ENCODE measurements at places on chromosomes 4 and X. TPM values are rescaled to one million over a fixed set of nuclear protein-coding genes. Genes with fewer than 3 reads are reported as not detected.

DNA sequence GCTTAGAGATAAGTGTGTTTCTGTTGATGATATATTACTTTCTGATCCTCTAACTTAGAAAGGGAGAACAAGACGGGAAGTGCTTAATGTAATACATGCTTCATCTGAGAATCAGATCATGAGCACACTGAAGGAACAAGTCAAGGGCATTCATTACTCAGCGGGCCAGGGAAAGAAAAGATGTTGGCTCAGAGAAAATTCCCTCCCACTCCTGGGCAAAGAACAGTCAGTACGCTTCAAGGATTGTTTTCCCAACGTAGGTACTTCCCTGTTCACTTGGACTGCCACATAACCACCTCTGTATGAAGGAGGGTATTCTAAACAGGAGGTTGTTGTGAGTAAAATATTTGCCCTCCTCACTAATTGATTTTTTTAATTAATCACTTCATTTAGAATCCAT is 374.5 kb upstream of the FMR1 start:
- no peak for DNase-seq

ZFP42 gene
- not detected for total RNA-seq

PRKG2 gene
- not detected for total RNA-seq

FGD1 gene
- total RNA-seq: 0.32 TPM

DNA sequence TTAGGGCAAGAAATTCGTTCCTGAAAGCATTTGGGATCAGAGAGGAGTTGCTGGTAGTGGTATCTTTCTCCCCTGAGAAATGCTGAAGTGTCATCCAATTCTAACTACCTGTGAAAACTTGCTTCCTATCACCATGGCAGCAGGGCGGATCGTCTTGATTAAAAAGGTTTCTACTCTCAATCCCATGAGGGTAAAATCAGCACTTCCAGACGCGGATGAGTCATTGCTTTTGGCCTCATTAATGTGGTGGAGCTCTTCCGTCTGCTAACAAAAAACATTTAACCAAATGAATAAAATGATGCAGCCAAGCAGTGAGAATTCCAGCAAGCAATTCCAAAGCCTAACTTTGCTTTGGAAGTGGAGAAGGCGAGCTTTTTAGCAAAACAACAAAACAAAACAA is 325.6 kb downstream of the CAMK2D start:
- DNase-seq: no peak

DNA sequence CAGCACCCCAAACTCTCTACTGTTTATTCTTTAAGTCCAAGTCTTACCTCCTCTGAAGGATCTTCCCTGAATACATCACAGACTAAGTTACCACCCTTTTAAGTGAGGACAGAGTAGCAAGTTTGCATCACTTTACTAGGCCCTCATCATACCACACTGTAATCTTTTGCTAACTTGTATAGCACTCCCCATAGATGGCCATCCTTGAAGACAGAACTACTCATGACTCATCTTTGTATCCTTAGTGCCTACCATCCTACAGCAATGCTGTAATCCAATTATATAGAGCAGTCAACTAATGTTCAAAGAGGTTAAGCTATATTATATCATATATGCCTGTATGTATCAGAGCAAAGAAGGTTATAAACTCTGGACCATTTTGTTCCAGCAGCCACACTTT is 101.4 kb downstream of the ADAMTS3 start:
- DNase-seq: no peak

GRCh38 chr4:3686753-3687152 is 79.4 kb upstream of the ADRA2C start:
- DNase-seq: no peak

USP38 gene
- 31.2 TPM for total RNA-seq

DNA sequence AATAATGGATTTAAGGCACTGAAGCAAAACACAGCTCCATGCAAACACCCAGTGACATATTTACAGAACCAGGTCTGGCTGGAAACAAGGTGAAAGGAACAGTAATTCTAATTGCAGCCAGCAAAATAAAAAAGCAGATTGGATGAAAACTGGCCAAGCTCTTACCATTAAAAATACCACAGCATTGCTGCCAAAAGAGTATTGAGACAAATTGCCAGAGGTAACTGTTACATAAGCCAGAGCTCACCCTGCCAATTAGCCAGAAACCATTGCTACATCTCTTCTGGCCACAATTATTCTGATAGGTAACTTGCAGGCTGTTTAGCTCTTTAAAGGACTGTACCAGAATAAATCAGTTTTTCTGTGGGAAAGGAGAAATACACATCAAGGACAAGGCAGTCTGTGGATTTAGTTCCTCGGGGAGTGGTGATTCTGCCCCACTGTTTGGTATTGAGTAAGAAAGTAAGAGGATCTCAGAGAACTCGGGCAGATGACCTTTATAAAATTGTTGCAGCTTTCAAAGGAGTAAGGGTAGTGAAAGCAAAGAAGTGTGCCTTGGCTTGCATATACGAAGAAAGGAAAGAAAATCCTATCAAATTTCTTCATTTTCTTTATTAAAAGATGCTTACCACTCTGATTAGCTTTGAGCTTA is 369.5 kb downstream of the PPP3CA start:
- DNase-seq: no peak

DNA sequence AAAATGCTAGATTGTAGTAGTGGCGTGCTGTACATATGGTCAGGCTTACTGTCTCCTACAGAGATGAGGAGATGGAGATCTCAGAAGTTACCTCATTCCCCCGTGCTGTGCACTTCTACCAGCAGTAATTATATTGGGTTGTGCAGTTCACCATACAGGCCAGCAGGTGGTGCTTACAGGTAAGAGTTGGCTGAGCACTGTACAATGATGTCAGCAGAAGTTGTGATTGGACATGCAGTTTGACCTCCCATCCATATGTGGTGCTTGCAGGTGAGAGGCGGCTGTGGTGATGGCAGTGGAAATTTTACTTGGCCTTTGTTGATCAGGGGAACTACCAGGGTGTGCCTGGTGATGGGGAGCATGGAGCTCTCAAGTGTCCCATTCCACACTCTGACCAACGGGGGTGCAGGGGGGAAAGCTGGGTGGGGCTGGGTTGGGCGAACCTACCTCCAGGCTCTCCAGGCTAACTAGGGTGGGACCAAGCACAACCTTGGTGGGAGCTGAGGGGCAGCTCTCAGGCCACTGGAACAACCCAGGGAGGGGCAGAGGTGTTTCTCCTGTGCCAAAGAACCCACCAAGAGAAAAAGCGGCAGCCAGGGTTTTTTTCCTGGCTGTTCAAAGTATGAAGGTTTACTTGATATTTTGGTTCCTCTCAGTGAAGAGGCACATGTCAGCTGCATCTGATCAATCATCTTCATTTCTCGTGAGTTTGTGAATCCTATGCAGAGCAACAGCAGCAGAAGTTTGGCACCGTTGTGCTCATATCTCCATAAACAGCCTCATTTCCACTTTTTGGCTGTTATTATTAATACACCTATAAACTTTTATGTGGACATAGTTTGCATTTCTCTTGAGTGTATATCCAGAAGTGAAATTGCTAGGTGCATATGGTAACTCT is 73.8 kb upstream of the FREM3 start:
- DNase-seq: peak; percentile 47

TMPRSS11E gene
- not detected for total RNA-seq

CLRN2 gene
- total RNA-seq: not detected

DNA sequence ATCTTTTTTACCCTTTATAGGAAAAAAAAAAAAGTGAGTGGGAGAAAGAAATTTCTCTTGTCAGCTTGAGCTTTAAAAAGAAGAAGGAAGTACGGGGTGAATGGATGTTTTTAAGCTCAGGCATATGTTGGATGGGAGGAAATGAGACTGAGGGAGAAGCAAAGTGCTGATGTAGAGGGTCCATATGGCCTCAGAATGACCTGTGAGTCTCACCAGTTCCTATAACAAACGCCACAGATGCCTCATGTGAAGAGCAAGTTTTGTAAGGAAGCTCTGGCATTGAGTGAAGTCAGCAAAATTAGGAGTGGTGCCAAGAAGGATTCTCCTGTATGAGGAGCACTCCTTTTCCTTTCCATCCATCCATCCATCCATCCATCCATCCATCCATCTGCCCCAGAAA is 214.6 kb downstream of the PTTG2 start:
- no peak for DNase-seq

SHROOM4 gene
- total RNA-seq: not detected

ATP1B4 gene
- total RNA-seq: not detected

- no peak for DNase-seq
These were observed 33.5 kb upstream of the SPANXD start for GRCh38 chrX:141732031-141732430.

- DNase-seq: no peak
These were observed 6.9 kb upstream of the ARMCX4 start for GRCh38 chrX:101478366-101478765.

DNA sequence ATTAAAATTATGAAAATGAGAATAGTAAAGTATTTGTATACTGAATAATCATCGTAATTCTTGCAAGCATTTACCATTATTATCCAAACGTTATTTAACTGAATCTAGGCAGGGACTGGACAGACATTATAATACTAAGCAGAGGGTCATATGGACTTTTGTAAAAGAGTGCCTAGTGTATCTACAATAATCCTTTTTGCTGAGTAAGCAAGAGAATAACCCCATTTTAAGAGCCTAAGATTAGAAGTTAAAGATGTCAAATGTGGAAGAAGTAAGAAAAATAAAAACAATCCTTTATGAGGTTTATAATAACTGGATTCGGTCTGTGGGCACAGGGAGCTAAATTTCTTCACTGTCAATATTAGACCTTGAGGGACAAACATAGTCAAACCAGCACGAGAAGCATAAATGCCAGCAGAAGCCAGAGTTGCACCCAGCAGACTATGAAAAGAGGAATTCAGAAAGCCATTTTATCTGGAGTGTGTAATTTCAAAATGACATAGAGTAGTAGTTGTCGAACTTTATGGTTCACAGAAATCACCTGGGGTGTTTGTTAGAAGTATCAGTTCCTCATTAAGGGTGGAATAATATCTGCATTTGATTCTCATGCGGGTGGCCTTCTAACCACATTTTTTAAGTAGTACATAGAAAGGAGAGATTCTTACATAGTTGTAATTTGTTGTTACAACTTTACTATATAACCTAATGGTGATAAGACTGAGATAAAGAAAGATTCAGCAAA is 39.7 kb upstream of the DCLK2 start:
- no peak for DNase-seq

DNA sequence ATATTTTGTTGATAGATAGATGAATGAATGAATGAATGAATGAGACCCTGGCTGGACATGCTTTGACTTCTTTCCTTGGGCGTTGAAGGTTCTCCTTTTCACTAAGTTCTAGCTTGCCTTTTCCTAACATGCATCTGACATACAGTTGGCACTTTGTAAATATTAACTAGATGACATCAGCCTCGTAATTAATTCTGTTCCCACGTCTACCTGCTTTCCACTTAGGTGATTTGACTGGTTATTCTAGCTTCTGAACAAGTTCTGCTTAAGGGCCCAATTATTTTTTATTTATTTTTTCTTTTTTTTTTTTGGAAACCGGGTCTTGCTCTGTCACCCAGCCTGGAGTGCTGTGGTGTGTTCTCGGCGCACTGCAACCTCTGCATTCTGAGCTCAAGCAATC is 13.9 kb upstream of the RASL11B start:
- no peak for DNase-seq

IL13RA2 gene
- not detected for total RNA-seq

- no peak for DNase-seq
These were observed 41.8 kb upstream of the VEGFC start for GRCh38 chr4:176834531-176834930.

PDZD4 gene
- 0.82 TPM for total RNA-seq

DNA sequence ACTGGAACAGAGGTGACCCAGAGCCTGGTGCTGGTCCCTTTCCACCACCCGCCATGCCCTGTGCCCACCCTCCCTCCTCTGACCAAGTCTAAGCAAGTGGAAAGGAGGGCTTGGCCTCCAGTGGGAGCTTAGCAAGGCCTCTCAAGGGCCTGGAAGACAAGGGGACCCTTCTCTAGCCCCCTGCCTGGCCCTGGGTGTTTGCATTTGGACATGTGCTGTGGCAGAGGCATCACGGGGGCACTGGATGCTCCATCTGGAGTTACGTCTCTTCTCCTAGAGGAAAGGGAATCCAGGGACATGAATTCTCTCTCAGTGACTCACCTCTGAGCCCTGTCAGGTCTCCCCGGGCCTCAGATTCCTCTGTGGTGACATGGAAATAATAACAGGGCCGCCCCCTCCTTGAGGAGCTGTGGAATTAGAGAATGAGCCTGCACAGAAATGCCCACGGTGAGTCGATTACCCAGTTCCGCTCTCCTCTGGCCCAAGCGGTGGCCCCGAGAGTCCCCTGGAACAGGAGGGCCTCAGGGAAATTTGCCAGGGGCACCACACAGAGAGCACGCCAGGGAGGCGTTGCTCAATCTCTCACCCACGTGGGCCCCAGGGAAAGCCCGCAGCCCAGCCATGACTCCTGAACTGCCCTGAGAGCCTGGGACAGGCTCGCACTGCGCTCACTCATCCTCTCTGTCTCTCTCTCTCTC is 189.6 kb downstream of the BCOR start:
- no peak for DNase-seq

GRCh38 chr4:77158487-77158861 is 1.5 kb downstream of the CCNG2 start:
- DNase-seq: no peak

DNA sequence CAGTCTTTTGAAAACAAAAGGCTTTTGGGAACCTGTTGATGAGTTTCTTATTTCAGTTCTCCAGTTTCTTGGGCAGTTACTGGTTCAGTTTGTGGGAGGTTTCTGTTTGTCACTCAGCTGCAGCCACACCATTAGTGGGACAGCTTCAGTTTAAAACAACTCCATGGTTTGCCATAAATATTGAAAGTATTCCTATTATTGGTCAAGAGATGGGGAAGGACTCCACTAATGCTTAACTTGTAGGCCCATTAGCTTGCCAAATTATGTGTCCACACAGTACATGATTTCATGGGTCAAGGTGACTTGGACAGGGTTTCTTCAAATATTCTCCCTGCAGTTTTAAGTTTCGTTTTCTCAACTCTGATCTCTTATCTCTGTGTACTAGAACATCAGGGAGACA is 15.5 kb upstream of the ASIC5 start:
- no peak for DNase-seq

REELD1 gene
- total RNA-seq: 0.79 TPM

CCDC110 gene
- total RNA-seq: 1.2 TPM

GRCh38 chrX:95071621-95072020 is 1397.6 kb downstream of the FAM133A start:
- no peak for DNase-seq

DNA sequence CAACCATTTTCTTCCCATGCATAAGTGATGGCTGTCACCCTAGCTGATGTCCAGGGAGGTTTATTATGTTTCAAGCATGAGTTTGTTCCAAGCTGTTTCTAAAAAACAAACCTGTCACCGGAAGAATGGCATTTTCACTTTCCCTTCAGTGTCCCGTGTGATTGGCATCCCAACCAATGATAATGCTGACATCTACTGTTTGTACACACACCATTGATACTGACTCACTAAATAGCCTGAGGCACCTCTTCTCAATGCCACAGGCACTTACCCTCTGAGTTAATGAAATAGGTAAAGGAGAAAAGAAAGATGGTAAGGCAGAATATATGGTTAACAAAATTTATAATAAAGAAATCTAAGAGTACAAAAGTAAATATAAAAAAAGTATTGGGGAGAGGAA is 23.1 kb upstream of the VCX2 start:
- no peak for DNase-seq

- DNase-seq: no peak
These were observed 197.4 kb downstream of the ENOX2 start for GRCh38 chrX:130705591-130705990.

- no peak for DNase-seq
These were observed 8.9 kb downstream of the FHIP1A start for GRCh38 chr4:151417766-151418376.

All from activated T-cell treated with anti-CD3 and anti-CD28 coated beads, Interleukin-2, amount 50 U/mL, for 72 hours (primary cell).